ENCODE measurements at places on chromosomes 4 and X. TPM values are rescaled to one million over a fixed set of nuclear protein-coding genes. Genes with fewer than 3 reads are reported as not detected.

DNA sequence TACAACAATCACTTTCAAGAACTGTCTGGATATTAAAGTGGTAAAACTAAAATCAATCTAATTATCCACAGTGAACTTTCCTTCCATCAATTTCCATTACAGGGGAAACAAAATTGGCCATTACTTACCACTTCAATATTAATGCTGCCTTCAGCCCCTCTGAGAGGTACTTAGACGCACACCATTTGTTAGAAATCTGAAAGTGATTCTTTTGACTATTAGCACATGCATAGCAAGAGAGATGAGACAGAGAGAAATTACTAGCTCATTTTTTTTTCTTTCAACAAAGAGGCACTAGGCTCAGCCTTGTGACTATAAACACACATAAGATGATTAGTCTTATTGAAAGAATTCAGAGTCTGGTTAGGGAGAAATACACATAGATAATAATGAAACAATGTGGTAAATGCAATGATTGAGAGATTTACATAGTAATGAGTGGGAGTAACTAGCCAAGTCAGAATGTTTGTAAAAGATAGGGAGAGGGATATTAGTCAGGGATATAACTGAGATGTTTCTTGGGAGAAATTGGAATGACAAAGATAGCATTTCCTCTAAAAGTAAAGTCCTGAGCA lies 93.3 kb downstream of the YIPF7 start:
- no peak for DNase-seq

The ZRSR2 gene
- total RNA-seq: 11.1 TPM

- DNase-seq: no peak
These were observed 106.8 kb upstream of the MAMLD1 start for GRCh38 chrX:150256297-150256650.

- no peak for DNase-seq
These were observed 791 bp downstream of the SMIM20 start for GRCh38 chr4:25914670-25915352.

DNA sequence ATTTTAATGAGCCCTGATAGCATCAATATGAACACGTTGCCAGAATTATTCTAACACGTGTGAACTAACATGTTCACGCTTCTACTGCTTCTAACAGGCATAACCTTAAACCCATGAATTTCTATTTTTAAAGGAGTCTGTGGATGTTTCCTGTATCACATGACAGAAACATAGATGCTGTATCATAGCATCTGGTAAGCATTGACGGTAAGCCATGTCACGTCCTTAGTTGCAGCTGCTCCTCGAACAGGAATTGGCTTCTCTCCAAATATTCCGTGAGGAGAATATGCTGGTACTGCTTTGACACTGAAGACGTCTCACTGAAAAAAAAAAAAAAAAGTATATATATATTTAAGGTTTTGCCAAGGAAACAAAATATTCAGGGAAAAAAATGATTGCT lies 105.1 kb upstream of the MXRA5 start:
- DNase-seq: no peak

DNA sequence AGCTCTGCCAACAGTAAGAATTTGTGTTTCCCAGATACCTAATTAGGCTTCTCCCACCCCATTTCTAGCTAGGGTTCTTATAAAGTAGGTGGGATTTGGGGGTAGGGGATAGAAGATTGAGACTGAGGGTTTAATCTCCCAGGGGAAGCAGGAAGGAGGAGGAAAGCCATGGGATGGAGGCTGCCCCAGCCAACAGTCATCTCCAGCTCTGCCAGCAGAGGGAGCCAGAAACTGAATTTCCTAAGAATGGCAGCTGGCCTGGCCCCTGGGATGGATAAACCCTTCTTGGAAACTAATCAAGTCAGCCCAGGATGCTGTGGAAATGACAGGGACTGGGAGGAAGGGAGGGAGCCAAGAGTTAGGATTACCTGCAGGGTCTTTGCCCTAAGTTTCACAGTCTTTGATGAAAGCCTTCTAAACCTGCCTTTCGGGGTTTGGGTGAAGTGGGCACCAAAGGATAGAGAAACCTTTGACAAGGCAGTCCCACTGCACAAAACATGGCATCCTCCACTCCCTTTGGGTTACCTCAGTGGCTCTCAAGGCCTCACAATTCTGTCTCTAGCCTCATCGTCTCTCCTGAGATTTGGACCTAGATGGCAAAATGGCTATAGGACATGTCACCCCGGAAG lies 6.7 kb upstream of the ERCC6L start:
- no peak for DNase-seq

The ZMAT1 gene
- total RNA-seq: 5.4 TPM

The TCEAL2 gene
- 10.1 TPM for total RNA-seq

DNA sequence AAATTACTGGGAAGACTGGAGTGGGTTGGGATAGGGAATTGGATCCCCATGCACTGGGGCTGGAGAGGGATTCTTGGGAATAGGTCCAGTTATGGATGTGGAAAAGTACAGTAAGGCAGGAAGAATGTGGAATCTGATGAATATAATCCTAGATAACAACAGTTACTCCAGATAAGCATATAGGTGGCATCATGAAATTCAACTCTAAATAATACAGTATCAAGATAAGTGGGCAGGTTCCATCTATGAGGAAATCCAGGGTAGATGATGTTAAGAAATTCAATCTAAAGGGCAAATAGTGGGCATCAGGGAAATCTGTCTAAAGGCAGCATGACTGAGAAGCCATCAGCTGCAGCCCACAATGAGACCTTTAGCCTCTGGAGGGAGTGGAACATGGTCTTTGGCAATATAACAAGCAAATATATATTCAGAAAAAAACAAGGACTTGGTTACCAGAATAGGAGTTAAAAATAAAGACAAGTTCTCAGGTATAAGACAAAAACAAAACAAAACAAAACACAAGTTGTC lies 1.2 kb downstream of the DTHD1 start:
- no peak for DNase-seq

The MAGEC3 gene
- total RNA-seq: 0.29 TPM

DNA sequence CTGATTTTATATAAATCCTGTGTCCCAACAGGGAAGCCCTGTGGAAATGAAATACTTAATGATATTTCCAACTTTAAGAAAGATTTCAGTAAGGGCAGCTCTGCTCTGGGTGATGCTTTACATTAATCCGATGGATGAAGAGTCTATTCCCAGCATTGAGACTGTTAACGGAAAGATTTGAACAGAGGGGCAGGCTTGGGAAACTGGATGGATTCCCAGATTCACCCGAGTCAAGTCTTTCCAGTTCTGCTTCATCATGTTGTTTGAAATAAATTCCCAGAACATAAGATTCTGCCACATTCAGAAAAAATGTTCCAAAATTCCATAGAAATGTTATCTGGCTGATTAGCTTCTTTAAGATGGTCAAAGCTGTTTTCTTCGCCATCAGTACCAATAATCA lies 246.0 kb downstream of the FBXW7 start:
- DNase-seq: no peak

The FAM90A26 gene
- not detected for total RNA-seq

The CNKSR2 gene
- 2.1 TPM for total RNA-seq

DNA sequence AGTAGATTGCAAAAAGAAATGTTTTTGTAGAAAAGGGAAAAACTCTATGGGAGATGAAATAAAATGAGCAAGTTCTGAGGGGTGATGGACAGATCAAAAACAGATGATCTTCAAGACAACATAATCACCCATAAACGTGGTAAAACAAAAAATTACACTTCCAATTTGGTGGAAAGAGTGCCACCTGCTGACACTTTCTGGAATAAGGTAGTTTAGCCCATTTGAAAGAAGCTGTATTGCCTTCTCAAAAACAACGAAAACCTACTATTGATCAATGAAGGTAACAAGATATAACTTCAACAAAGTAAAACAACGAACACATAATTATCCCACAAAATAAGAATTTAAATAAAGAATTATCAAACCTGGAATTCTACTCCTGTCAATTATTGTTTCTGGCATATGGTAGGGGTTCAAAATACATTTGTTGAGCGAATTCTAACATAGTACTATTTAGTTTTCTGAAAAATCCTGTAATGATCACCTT lies 2.5 kb downstream of the COQ2 start:
- DNase-seq: no peak

DNA sequence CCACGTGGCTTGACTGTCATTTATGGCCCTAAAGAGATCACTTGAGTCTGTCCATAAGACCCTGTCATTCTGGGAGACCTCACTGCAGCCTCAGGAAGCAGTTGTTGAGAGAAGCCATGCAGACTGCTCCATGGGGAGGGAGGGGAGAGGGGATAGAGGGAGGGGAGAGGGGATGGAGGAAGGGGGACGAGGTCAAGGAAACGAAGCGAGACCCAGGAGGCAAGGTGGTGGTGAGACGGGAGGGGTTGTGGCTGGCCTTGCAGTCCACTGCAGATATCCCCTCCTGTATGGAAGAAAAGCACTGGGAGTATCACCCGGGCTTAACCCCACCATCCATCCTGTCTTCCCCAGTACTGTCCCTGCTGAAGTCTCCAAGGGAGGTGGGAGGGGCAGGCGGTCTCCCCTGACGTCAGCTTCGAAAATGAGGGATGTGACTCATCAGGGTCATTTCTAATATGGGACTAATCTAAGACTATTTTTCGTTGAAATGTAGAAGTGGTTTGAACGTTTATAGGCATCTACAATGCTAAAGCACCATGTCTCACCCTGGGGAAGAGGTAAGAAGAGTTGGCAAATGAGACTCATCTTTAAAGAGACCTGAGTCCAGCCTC lies 5.6 kb downstream of the TMEM255A start:
- no peak for DNase-seq

DNA sequence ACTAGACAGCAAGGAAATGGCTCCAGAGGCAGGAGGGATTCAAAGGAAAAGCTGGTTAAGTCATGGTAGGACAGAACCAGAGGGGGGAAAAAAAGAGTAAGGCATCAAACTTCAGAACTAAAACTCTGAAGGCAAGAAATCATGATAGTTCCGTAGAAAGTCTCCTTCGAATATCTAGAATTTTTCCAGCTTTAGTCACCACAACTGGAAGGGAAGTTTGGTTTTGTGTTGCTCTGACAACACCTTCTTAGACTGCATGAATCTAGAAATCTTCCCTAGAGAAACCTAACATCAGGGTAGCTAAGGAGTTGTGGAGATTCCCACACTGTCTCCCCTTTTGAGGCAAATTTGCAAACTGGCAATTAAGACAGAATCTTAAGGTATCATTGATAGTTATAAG lies 33.7 kb downstream of the AMMECR1 start:
- DNase-seq: no peak

- DNase-seq: no peak
These were observed 89.2 kb downstream of the WDFY3 start for GRCh38 chr4:84877051-84877833.

DNA sequence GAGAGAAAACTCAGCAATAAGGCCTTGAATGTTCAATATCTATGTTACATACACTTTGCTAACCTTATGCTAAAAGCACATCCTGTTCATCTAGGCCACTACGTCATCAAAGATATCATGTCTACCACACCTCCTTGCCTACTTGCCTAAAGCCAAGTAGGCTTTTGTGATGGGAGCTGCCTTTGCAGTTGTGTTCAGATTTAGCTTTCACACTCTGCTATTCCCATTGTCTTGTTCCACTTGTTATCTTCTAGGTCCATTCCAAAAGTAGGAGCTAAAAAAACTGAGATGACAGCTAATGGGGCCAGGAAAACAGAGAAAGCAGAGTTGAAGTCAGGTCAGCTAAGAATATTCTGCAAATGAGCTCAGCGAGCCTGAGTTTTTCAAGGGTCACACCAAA lies 153.6 kb upstream of the EDNRA start:
- DNase-seq: no peak

- no peak for DNase-seq
These were observed 12.4 kb downstream of the PAQR3 start for GRCh38 chr4:78926826-78927225.

GRCh38 chr4:55635741-55636655 lies at the start of gene NMU:
TSS of gene NMU (minus strand) at chr4:55636298. CDS start at chr4:55636192, 106 bp downstream.
- DNase-seq: peak; percentile 82

DNA sequence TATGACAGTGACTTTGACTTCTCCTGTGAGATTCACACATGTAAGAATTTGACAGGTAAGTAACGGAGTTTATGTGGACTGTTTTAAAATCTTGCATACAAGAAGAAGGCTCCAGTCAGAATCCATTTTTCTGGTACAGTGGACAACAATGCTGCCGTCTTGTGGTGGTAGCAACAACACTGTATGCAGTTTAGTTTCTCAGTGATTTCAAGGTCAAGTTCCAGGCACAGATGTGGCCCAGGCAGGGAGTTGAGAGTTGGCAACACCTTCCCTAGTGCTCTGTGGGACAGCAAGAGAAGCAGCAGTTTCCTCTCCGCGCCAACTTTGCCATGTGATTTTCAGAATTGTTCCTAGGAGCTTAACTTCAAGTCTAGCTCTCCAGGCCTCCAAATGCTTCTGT lies 56.0 kb upstream of the STPG2 start:
- no peak for DNase-seq

The NEUROG2 gene
- not detected for total RNA-seq

GRCh38 chr4:113525521-113525920 lies 236.0 kb downstream of the CAMK2D start:
- no peak for DNase-seq

- no peak for DNase-seq
These were observed 579.7 kb downstream of the SPRY1 start for GRCh38 chr4:123976285-123976684.

The ZNF595 gene
- 12.6 TPM for total RNA-seq

The VBP1 gene
- total RNA-seq: 39.9 TPM

DNA sequence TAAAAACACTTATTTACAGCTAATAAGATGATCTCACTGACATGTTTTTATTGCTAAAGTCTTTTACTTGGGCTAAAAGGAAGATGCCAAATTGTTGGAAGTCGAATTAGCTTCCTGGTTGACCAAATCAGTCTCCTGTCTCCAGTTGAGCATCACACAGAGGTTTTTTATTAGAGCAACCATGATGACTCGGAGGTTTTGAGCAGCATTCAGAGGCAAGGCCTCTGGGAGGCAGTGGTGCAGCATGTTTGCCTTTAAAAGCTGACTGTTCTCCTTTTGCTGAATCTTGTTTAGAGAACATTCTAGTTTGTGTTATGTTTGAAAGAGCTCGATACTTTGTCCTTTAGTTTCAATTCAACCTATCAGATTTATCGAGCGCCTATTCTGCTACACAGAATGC lies 2.1 kb downstream of the UCHL1 start:
- no peak for DNase-seq

DNA sequence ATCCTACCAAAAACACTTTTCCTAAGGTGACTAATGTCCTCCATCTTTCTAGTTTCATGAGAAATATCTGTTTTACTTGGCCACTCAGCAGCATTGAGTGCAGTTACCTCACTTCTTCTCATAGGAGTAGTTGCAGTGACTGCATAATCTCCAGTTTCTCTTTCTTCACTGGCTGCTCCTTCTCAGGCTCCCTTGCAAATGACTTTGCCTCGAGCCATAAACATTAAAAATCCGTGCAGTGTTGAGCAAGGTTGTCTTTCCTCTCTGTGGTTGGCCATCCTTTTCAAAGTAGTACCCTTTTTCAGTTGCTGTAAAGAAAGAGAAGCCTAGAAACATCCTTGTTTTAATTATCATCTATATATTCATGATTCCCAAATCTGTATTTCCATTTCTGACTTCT lies 10.2 kb upstream of the PRKG2 start:
- DNase-seq: no peak

DNA sequence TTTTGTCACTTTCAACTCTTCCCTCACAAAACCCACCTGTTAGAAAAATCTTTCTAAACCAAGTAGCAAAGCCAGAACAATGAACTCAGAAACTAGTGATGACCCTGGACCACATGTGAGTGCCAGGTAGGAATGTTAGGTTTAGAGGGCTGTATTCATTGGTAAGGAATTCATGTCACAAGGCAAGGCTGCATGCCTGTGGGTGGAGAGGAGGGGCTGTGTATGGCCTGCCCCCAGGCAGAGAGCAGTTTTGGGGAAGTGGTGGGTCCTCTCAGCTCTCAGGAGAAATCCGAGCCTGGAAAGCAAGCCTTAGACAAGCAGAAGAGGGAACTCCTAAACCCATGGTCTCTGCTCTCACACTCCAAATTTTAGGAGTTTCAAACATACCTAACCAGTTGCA lies 2.4 kb downstream of the RNF175 start:
- DNase-seq: no peak

The MTNR1A gene
- not detected for total RNA-seq

The SCML2 gene
- 3.0 TPM for total RNA-seq

Measured in posterior vena cava (tissue), 2 donors.